ENCODE measurements at places on chromosomes 13 and 19.
A peak's percentile ranks its signal among the peaks of the same experiment; 100 is the strongest.

- peak; percentile 13 for DNase-seq
Measured at GRCh38 chr19:34217952-34218817, 36.2 kb upstream of the GARRE1 start.

DNA sequence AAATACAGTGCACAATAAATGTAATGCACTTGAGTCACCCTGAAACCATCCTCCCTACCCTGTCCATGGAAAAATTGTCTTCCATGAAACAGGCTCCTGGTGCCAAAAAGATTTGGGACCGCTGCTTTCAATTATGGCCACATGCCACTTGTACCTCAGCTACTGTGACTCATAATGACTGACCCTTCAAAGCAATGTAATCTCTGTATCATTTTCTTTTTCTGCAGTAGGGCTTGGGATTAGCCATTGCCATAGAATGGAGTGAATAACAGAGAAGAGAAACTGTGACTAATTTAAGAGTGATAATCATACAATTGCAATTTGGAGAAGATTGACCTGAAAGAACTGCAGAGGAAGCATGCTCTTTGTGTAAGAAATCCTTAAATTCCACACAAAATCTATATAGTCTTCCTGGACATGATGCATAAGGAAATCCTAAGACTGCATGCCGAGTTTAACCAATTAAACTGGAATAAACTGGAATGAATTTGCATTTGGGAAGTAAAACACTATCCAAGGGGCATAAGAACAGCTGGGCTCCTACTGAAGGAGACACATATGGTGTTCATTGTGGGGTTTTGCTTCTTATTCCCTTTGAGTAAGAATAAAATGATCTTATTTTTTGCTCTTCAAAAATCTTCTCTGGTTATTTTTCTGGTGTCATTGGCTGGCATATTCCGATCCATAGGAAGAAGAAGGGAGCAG, 59.5 kb upstream of the SLC7A1 start:
- no peak for DNase-seq

DNA sequence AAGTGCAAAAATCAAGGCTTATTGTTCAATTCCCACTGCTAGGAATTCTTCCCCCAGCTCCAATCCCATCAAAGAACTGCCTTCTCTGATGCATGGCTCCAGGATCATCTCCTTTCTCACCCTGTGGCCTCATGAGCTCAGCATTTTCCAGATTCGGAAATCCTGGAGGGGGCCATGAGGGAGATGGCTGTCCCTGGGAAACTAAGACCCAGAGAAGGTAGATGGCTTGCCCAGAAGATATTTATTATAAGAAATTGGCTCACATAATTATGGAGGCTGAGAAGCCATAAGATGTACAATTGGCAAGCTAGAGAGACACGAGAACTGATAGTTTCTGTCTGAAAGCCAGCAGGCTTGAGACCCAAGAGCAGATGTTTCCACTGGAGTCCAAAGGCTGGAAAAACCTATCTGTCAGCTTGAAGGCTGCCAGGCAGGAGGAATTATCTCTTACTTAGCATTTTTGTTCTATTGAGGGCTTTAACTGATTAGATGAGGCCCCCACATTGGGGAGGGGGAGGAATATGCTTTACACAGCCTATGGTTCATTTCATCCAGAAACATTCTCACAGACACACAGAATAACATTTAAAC, 58.6 kb downstream of the GADD45B start:
- no peak for DNase-seq

GRCh38 chr19:47379381-47379938, 30.3 kb downstream of the DHX34 start:
- DNase-seq = no peak

DNA sequence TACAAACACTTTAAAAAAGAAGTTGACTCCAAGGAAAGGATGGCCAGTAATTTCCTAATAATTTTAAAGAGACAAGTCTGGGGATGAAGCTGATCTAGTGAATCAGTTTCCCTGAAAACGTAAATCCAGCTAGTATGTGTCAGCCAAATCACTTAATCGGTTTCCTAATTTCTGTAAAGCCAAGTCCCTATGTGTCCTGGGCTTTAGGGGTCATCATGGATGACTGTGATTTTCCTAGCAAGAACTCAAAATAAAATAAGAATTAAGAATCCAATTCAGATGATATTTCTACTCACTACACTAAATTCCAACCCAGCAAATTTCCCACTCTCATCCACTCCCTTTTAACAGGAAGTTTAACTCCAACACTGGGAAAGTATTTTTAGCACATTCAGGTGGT, 35.9 kb downstream of the ELF1 start:
- no peak for DNase-seq

DNA sequence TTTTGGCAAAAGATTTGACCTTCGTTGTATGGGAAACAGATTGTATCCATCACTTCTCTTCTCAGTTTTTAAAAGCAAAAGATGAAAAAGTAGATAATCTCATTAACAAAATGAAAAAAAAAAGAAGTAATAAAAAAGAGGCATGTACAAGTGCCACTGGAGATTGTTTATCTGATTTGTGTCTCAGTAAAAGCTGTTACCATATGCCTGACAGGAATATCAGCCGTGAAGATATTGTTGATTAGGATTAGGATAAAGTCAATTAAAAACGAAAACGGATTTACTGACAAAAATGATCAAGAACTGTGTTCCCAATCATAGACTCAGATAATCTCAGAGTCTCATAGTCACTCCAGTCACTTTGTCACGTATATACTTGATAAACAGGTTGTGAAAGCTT, 842.1 kb upstream of the SLC10A2 start:
- DNase-seq = no peak

DNA sequence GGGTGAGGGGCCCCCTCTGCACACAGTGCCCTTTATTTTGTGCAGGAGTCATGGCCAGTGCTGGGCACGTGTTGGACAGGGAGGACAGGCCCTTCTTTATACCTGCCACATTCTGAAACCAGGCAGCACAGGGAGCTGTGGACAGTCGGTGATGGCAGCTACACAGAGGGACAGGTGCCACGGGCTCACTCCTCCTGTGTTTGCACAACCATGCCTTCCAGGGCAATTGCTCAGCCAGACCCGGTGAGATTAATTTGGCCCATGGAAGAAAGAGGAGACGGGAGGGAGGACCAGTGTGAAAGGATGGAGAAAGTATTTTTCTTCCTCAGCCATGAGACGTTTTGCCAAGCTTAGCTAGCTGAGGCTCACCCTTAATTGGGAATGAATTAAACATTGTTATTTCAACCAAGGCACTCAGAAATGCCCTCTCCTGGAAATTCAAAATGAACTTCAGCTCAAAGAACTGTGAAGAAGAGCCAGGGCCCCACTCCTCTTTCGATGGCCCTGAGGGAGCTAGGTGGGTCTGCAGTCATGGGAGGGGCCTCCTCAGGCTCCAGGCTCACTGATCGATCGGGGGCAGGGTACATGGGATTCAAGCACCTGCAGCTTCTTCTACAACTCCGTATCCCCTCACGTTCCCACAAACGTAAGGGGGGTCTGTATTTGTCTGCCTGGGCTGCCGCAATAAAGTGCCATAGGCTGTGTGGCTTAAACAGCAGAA, 41.2 kb downstream of the SHISA2 start:
- DNase-seq = no peak

GRCh38 chr13:74248477-74248876, 114.3 kb upstream of the KLF12 start:
- DNase-seq = no peak

DNA sequence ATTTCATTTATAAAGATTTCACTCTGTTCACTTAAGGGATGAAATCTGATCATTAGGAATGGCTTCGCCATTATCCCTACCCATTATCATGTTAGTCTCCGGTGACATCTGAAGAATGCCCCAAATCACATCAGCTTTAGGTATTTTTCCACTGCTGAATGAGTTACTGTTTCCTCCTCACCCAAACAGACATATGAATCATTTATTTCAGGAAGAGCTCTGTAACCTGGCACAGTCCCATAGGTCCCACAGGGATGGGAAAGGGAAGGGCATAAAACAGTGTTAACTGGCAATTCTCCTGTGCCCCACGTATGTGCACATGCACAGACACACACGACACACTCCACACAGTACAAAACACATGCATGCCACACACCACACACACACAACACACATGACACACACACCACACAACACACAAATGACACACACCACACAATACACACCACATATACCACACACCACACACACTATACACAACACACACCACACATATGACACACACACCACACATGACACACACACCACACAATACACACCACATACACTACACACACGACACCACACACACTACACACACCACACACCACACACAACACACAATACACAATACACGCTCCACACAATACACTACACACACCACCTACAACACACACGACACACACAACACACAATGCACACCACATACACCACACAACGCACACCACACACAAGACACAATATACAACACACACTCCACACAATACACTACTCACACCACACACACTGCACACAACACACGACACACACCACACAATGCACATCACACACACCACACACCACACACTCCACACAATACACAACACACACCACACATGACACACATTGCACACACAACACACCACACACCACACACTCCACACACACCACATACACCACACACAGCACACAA, 15.4 kb downstream of the TMEM255B start:
- DNase-seq = no peak

GRCh38 chr13:100506154-100506553, 82.4 kb downstream of the GGACT start:
- no peak for DNase-seq

DNA sequence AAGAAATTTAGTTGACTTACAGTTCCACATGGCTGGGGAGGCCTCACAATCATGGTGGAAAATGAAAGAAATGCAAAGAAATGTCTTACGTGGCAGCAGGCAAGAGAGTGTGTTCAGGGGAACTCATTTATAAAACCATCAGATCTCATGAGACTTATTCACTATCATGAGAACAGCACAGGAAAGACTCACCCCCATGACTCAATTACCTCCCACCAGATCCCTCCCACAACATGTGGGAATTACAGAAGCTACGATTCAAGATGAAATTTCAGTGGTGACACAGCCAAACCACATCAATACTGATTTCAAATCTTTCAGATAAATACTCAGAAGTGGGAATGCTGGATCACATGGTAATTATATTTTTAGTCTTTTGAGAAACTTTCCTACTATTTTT, 1357.9 kb downstream of the SLITRK5 start:
- no peak for DNase-seq

- no peak for DNase-seq
Measured at GRCh38 chr19:39539165-39539517, 820 bp downstream of the EID2 start.

DNA sequence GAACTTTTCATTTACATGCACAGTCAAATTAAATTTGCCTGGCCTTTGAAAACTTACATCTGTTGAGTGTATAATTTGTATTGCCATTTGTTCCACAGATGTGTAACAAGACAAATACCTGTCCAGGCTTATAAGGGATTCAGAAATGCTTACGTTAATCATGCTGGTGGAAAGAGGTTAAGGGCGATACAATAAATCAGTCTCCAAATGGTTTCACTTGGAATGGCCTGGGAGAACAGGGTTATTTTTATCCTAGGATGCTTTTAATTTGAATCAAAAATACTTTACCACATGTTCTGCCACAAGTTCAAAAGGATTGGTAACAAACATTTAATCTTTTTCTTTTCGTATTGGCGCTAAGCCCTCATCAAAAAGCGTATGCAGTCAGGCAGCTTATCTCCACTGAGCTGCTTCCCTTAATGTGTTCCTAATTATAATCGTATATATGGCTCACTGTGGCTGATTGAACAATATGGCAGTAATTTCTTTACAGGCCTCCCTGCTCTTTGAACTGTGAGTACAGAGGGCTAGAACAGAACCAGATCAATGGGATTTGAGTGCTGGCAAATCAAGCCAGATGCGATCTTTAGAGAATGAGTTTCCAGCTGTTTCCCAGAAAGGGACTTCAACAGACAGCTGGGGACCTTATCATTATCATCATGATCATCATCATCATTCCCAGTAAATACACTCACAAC, 425.7 kb downstream of the SPRY2 start:
- DNase-seq = no peak

DNA sequence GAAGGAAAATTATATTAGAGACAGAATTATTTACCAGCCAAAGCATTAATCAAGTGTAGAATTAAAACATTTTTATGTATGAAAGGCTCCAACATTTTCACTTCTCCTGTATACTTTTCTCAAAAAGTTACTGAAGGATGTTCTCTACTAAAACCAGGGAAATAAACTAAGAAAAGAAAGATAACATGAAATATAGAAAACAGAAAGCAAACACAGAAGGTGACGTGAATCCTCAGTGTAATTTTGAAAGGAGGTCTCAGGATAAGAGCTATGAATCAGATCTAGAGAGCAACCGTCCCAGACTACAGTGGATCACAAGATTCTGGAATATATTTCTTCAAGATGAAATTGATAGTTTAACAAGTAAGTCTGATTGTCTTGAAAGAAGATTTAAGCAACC, 144.5 kb downstream of the CYSLTR2 start:
- DNase-seq = no peak

GRCh38 chr13:52130641-52131040, 1.8 kb upstream of the NEK5 start:
- no peak for DNase-seq

- peak; percentile 43 for DNase-seq
Measured at GRCh38 chr13:109667807-109668291, 118.5 kb downstream of the IRS2 start.

GRCh38 chr19:3576696-3577443, 4.1 kb downstream of the HMG20B start:
- no peak for DNase-seq

DNA sequence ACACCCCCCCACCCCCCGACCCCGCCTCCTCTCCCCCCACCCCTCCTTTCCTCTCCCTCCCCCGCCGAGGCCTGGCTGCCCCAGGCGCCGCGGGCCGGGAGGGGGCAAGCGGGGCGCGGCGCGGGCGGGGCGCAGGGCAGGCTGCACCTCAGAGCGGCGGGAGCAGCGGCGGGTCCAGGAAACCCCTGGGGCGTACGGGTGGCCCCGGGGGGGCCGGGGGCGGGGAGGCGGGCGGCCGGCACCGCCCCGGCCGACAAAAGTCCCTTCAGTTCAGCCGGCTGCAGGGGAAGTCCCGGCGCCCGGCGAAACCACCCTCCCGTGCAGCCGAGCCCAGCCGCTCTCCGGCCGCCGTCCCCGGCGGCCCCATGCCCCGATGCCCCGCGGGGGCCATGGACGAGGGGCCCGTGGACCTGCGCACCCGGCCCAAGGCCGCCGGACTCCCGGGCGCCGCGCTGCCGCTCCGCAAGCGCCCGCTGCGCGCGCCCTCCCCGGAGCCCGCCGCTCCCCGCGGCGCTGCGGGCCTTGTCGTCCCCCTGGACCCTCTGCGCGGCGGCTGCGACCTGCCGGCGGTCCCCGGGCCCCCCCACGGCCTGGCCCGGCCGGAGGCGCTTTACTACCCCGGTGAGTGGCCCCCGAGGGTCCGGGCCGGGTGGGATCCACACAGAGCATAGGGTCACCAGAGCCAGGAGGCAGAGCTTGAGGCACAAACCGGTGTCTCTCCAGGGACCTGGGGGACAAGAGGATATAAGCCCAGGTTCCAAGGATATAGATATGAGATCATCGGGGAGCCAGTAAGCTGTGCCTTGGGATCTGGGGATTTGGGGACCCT, at the start of gene BCL3:
BCL3 (plus strand) TSS at position 283 of the 829 bp plus-strand sequence; CDS start at position 366, 83 bp downstream.
- no peak for DNase-seq

GRCh38 chr13:21344662-21345176, 114.4 kb downstream of the ZDHHC20 start:
- no peak for DNase-seq

Data from renal cortex interstitium (tissue), 15 donors.